NCI-H187 treated with DMSO at 0.1 percent for 48 hours (cell line): ENCODE measurements at places on chromosomes 12 and 14.

DNA sequence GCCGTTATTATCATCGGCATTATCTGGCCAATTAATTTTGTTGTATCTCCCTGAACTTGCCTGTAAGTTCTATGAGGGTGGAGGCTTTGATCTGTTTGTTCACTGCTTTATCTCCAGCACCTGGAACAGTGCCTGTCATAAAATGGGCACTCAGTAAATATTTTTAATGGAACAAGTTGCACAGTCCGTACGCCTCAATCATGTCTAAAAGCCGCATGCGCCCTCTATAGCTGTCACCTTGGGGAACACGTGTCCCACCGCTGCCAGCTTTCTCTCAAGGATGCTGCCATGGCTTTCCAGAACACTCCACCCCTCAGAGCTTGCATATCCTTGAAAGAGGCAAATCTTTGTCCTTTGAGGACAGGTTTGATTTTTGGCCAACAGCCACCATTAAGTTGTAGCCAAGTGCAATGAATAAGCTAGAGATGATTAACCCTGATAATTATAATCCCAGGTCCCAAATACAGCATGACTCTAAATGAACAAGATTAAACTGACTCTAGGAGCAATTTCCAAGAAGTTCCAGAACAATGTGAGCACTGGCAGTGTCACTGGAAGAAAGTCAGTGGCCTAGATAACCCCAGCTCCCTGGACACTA is 55.1 kb downstream of the ERH start:
- no peak for DNase-seq

DNA sequence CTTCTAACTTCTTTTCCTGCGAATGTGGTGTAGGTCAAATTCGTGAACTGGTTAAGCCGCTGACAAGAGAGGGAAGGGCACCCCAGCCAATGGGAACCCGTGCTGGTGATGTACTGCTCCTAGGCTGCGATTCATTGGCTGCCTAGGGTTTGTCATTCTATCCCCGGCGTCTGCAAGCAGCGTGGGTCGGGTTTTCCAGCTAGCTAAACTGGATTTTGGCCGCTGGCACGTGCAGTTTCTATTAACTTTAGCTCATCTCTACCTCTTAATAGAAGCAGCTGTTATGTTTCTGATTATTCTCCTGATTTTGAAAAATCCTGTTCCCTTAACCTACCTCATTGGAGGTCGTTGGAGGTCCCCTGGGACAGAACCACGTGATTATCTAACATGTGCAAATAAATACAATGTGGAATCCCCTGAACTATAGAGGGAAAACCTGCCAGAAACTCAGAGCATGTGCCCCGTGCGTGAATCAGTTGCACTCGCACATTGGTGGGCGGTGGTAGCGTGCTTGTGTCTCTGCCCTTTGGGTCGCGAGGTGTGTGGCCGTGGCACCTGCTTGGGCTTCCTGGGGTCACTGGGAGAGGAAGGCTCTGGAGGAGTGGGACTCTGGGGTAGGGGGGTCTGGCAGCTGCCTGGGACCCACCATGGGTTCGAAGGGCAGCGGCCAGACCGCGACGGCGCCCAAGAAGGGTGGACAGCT is 876 bp upstream of the PPM1A start:
- DNase-seq: peak; percentile 94

- DNase-seq: no peak
Observed at GRCh38 chr12:54700301-54700700, 52.1 kb upstream of the DCD start.

DNA sequence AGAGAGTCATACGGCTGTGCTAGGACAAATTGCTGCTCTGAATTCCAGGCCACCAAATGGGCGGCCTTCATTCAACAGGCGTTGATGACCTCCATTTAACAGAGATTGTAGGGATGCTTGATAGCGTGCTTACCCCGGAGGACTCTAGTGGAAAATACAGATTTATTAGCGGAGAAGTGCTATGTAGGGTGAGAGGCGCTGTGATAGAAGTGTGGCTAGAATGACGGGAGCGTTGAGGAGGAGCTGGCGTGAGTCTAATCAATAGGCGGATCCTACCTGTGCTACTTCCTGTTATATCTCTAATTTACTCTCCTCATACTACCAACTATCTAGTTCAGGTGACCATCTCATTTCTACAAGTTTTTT is 668 bp downstream of the MRPS35 start:
- DNase-seq: no peak

- DNase-seq: no peak
Observed at GRCh38 chr14:97713023-97713422, 915.8 kb downstream of the VRK1 start.

- DNase-seq: no peak
Observed at GRCh38 chr12:57604992-57605810, 577 bp downstream of the DTX3 start.

DNA sequence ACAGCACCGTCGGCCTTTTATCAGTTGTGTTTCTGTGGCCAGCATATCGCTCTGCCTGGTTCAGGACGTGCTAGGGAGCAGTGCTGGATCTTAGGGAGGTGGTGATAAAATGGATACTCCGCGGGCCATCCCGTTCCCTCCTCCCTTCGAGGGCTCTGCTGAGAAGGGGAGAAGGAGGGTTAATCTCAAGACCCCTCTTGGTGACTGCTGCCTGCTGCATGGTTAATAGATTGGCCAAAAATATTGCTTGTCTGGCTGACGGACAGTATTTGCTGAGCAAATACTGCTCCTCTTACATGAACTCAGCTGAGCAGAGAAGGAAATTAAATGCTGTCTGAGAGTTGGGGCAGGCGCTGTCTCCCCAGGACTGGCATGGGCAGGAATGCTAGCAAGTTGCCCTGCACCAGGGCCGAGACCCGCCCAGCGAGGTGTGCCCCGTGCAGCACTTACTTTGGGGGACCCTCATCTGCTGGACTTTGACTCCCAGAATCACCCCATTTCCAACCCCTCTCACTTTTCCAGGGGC is 1.2 kb downstream of the FBRSL1 start:
- no peak for DNase-seq

- no peak for DNase-seq
Observed at GRCh38 chr12:58066296-58066695, 124.9 kb downstream of the ATP23 start.

- peak; percentile 74 for DNase-seq
Observed at GRCh38 chr12:109020796-109021380, at the start of gene SVOP. Gene SVOP, minus strand, starts transcription at chr12:109021068. Its CDS starts 200 bp downstream, at chr12:109020868.

DNA sequence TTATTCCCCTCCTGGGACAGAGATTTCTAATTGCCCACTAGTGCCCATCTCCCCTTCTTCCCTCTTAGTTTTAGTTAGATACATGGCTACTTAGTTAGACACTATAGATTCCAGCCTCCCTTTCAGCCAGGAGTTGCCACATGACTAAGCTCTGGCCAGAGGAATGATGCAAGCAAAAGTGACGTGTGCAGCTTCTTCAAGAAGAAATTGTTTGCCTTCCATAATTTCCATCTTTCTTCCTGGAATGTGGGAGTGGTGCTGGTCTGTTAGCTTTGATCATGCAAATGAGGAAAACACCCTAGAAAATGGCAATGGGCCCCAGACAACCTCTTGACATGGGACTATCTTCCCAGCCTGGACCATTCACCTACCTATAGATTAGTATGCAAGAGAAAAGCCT is 21.4 kb downstream of the CCDC177 start:
- DNase-seq: no peak

GRCh38 chr12:43551971-43552559 is at the start of gene ADAMTS20:
Gene ADAMTS20, minus strand, starts transcription at chr12:43552203. Its CDS starts 282 bp downstream, at chr12:43551921.
- no peak for DNase-seq
